Esophagus mucosa (tissue), 1 donor: ENCODE measurements at places on chromosomes 7 and 10. TPM values are rescaled to one million over a fixed set of nuclear protein-coding genes. Genes with fewer than 3 reads are reported as not detected.

DNA sequence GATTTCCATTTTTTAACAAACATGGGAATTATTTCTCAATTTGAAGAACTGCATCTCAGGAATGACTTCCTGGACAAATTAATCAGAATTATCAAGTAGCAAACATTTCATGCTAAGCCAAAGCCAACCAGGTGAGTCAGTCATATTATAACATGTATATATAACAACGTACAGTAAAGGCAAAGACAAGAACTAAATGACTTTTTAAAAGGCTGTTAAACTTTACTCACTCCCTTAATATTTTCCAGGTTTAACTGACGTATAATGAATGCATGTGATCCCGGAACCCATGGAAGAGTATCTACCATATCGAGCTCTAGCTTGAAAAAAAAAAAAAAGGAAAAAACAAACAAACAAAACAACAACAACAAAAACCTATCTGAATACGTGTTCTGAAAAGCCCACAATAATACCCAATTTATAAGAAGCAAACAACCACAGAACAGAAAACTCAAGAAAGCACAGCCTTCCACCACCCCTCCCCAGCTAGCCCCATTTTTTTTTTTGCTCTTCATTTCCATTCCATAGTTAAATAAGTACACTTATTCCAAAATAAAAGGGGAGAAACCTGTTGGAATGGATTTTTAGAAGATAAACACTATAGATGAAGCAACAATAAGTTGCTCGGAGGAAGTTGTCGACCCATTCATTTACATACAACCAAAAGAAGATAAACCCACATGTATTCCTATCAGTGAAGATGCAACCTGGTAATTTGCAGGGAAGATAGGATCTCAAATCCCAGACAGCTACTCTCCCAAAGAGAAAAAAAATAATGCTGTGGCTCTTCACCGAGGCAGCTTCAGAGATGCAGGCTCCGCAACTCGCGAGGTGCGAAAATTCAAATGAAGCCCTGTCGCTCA lies 537 bp downstream of the NAPEPLD start:
- ATAC-seq: no peak

GRCh38 chr7:46244757-46245156 lies 323.7 kb upstream of the IGFBP3 start:
- no peak for ATAC-seq

TAC1 gene
- total RNA-seq: not detected

SPDYE1 gene
- not detected for total RNA-seq

DNA sequence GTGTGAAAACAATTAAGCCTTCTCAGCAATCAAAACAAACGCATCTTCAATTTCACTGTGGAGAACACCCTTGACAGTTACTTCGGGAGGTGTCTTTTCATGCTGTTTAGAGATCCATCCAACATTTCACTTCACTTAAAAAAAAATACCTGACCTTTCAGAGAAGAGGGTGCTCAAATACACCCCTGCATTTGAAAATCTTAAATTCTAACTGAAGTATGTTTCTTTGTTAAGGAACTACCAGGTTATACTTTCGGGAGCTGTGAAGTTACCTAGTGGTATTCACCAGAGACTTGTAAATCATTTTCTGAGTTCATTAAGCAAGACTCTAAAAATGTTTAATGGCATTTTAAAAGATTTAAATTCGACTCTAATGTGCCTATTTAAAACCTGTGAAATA lies 38.8 kb downstream of the CNPY1 start:
- ATAC-seq: no peak
